ENCODE measurements at places on chromosomes 3 and 15.
A peak's percentile ranks its signal among the peaks of the same experiment; 100 is the strongest.

GRCh38 chr3:191774485-191774884 lies 313.5 kb downstream of the PYDC2 start:
- no peak for DNase-seq

DNA sequence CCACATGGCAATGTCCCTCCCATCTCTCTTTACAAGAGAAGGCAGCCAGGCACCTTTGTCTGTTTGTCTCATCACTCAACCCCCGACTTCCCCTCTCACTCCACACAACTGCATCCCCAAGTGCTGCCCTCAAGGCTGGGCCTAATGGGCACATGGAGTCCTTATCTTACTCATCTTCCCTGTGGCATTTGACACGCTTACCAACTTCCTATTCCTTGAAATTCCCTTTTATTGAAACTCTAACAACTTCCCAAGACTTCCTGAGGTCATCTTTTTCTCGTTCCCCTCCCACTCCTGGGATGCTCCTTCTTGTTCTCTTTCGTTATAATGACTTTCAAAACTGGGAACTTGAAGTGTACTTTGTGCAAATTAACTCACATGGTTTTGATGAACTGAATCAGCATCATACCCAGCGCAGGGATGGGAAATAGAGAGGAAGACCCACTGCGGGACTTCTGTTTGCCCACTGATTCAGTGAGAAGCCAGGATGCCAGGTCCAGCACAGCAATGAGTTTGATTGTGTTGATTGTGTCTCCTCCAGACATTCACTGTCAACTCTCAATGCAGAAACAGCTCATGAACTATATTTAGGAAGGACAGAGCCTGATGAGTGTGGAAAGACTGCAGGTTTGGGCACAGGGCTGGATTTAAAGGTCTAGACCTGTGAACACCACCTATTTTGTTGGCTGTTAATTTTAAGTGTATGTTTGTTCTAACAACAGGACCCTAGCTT lies 104.7 kb upstream of the TNIK start:
- DNase-seq = no peak

GRCh38 chr3:122620399-122620798 lies 42.9 kb downstream of the PARP15 start:
- DNase-seq = no peak

DNA sequence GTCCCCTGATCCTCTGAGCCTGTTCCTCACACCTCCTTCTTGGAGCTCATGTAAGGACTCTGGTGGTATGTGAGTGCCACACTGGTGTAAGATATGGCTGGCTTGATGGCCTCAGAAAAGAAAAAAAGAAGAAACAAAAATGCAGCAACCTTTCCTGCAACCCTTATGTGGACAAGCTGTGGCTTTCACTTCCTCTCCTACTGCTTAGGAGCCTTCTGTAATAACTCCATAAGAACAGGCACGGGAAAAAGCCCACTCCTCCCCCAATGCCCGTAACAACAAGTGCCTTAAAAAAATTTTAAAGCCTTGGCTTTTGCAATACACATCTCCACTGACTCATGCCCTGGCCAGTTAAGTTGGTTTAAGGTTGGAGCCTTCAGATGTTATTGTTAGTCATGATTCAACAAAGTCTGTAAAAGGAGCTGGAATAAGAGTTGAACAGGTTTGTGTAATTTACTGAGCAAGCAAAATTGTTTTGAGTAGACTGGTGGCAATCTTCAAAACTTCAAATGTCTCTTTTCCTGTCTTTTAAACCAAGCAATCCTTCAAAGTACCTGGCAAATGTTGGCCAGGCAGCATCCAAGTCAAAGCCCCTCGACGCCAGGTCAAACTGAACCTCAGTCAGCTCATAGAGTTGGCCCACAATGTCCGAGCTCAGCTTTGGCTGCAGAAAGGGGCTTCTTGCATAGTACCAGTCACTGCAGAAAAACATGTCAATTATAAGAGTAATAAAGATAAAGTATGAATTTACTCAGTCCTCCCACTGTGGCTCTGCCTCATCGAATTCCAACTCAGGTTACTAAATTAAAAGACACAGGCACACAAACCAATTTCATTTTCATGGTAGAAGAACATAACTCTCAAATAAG lies 22.9 kb downstream of the FYCO1 start:
- no peak for DNase-seq

GRCh38 chr3:183650554-183650953 lies 15.1 kb downstream of the KLHL24 start:
- DNase-seq = no peak

DNA sequence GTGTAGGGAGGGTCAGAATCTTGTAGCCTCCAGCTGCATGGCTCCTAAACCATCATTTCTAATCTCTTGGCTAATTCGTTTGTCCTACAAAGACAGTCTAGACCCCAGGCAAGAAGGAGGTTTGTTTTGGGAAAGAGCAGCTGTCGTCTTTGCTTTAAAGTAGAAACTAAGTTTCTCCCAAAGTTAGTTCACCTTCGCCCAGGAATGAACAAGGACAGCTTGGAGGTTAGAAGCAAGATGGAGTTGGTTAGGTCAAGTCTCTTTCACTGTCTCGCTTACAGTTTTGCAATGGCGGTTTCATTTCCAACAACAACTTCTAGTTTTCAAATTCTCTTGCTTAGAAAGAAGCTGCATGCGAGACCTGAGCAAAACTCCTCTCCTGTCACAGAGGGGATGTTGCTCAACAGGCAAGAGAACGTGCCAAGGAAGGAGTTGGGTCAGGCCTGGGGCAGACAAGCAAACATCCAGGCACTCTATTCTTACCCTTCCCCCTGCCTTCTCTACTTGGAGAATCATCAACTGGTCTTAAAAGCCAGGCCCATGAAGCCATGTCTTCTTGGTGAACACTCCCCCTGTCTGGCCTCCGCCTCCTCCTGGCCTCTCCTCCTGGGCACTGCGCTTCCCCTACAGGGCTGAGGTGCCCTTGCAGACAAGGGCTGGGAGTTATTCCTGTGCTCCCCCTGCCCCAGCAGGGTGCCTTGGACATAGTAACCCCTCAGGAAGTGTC lies 57.6 kb downstream of the TMEM44 start:
- DNase-seq = no peak

- no peak for DNase-seq
Observed at GRCh38 chr3:59606638-59607266, 556.9 kb upstream of the CFAP20DC start.

DNA sequence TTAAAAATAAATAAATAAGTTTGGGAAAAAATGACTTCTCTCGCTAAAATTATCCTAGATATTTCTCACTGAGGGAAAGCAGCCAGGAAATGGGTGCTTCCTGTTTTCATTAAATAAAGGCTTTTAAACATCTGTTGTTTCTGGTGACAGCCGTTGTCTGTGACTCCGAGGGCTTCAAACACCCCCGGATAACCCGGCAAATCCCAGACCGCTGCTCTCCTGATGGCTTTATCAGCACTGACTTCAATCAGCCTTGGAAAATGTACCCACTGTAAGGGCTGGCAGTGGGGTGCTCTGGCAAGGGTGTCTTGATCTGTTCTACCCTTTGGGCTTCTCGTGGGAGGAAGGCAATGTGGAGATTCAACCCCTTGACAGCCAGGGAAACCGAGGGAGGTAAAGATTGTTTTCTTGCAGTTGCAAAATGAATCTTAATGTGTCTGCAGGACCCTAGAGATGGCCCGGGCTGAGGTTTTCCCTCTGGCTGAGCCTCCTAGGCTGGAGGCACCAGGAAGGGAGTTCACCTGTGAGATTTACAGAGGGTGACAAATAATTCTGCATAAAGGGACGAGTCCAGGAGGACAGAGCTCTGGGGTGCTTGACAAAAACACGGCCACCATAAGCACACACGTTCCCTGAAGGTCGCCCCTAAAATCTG lies 33.6 kb upstream of the SEC13 start:
- no peak for DNase-seq

DNA sequence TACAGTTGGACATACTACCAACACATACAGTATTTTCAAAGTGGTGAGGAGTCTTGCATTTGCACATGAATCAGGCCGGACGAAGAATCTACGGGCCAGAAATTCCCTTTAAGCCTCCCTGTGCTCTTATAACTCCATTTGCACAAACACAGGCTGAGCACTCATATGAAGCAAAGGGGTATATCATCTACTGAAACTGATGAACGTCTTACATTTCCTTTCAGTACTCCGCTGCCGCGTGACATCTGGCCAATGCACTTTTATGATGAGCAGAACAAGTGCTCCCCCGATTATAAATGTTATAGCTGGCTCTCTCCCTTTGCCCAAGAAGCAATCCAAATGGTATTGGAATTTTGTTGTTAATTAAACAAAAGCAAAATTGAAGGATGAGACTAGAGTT lies 110.3 kb upstream of the ICE2 start:
- peak; percentile 46 for DNase-seq

DNA sequence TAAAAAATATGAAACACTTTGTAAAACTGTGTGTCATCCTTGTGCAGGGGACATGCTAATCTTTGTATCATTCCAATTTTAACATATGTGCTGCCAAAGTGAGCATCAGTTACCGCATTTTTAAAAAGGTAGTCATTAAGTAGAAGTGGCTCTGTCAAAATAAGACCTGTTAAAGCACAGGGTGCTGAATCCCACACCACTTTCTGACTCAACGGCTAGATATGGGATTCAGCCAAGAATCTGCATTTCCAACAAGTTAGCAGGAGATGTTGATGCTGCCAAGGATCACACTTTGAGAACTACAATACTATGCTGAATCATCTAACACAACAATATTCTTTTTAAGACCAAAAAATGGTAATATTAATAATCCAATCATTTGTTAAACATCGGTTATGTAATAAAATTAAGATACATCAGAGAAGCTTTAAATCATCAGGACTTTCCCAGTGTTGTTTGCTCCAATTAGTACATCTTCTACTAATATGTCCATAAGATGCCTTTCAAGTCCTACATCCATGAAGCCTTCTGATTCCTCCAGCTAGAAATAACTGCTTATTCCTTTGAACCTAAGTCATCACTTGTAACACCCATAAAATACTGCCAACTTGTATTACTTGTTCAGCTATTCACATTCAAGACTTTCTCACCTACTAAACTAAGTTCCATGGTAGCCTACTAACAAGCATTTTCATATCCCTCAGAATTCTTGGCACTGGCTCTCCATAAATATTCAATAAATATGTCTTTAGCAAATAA lies 71.1 kb downstream of the TBL1XR1 start:
- no peak for DNase-seq

DNA sequence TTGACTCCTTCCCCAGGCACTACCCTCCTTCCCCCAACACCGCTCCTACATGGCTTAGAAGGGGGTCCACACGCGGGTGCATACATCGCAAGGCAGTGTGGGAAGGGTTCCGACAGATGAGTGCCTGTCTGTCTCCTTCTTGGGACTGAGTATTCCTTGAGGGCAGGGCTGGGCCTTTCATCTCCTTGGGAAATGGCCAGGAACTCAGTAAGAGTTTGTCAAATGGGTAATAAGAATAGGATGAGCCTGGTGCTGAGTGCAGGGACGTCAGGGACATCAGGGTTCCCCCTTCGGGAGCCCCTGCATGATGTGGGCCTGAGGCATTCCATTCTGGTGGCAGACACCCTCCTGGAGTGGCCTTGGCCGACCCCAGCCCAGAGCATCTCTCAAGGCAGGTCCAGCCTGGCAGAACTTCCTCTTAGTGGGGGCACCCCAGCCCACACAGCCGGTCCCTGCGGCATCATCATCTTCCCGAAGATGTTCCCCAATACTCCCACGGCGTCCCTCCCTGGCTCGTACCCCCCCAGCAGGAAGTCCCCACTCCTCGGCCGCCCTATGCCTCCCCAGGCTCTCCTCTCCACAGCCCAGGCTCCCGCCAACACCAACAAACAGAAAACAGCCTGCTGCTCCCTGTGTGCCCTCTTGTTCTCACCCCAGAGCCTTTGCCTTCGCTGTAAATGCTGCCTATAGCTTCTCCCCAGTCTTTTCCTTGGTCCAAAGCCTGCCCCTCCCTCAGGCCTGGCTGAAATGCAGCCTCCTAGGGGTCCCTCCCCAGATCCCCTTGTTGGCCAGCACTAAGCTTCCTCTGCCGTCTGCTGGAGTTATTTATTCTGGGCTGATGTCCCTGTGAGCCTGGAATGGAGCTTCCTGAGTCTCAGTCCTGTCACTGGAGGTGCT lies 67.5 kb upstream of the LCTL start:
- DNase-seq = no peak

- no peak for DNase-seq
Observed at GRCh38 chr3:129382366-129382765, 46.1 kb downstream of the EFCAB12 start.

DNA sequence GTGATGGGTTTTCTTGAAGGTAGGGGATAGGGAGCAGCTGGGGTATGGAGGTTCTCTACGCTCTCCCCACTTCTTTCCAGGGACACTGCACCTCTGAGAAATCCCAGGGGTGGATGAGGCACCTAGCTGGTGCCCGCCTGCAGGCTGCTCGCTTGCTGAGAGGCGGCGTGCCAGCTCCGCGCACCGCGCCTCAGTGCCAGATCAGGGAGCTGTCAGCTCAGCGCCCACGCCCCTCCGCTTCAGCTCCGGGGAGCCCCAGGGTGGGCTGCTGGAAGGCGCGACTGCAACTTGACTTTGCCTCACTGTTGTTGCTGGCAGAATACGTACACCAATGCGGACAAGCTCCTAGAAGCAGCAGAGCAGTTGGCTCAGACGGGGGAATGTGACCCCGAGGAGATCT lies 345.7 kb upstream of the UMPS start:
- no peak for DNase-seq

- DNase-seq = no peak
Observed at GRCh38 chr3:27319304-27319703, 49.9 kb downstream of the NEK10 start.

GRCh38 chr3:15768421-15769255 lies 29.1 kb downstream of the ANKRD28 start:
- DNase-seq = no peak

- DNase-seq = no peak
Observed at GRCh38 chr15:48493084-48493762, 152.3 kb downstream of the FBN1 start.

GRCh38 chr15:58267051-58267450 lies 128.9 kb downstream of the AQP9 start:
- DNase-seq = no peak

DNA sequence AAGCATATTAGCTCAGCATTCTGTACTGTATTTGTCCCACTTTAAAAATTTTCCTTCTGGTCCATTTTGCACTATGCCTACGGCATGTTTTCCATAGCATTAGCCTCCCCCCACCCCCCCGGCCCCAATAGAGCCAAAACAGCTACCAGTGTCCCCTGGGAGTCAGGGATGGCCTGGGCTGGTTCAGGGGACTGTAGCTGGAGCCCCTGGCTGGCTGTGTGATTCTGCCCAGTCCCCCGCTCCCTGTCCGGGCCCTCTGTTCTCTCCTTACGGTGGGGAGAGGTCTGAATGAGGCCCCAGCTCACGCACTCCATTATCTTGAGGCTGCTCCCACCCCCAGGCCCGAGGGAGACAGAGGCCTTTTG lies 70.1 kb downstream of the KLF15 start:
- no peak for DNase-seq

DNA sequence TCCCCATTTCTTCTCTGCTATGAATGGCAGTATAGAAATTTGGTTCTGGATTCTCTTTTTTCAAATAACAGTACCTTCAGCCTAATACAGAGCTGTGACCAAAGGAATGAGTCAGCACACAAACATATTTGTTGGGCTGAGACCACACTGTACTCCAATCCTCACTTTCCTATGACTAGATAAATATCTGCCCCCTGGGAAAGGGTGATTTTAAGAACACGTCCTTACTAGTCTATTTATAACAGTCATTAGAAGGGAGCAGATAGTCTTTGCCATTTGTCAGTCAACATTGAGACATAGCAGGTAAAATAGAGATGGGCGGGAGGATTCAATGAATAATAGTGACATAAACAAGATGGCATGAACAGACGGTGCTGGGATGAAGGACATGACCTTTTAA lies 461.3 kb downstream of the MCTP2 start:
- no peak for DNase-seq
